SK-N-SH treated with all-trans-retinoic acid at 6 μM for 48 hours (cell line): ENCODE measurements at places on chromosomes 16 and 17.

- no peak for ATAC-seq
Observed at GRCh38 chr17:2631211-2631610, 37.8 kb downstream of the PAFAH1B1 start.

- ATAC-seq, result no peak
Observed at GRCh38 chr17:34265711-34266110, 4.3 kb upstream of the CCL7 start.

DNA sequence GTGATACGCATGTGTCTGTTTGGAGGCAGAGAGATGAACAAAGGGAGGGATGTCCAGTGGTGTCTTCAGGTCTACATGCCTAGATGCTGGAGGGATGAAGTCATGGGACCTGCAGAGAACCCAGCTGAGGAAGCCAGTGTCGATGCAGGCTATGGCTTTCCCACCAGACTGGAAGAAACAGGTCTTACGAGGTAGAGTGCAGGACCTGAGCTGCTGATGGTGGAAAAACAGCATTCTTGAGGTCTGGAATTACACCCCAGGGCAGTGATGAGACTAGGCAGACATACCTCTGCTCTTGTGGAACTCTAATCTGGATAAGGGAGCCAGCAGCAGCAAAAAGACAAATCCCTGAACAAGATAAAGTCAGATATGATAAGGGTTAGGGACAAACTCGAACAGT lies 37.4 kb downstream of the ARSG start:
- ATAC-seq, result no peak

GRCh38 chr16:88759245-88759975 lies 25.6 kb downstream of the PIEZO1 start:
- no peak for ATAC-seq

GRCh38 chr16:7397901-7398300 lies 65.3 kb downstream of the RBFOX1 start:
- ATAC-seq, result no peak

- peak; percentile 10; the same call in 1 of the 3 replicates for ATAC-seq
Observed at GRCh38 chr17:29049541-29050145, 6.7 kb downstream of the PIPOX start.

DNA sequence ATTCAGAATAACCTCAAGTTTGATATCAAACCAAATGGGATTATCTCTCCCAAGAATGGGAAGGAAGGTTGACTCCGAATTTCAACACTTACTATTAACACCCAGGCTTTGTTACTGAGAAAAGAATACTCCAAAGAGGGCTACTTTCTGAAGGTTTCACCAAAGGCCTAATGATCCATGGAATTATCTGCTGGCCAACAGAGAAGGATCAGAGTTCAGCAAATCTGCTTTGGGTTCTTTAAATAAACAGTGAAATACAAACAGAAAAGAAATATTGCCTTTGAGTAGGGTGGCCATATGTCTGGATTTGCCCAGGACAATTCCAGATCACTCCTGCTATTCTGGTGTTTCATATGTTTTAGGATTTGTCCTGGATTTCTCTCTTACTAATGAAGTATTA lies 564.5 kb upstream of the PSMD7 start:
- no peak for ATAC-seq

- ATAC-seq, result no peak
Observed at GRCh38 chr16:67305216-67306071, 21.1 kb downstream of the KCTD19 start.

- peak; percentile 93 for ATAC-seq
Observed at GRCh38 chr17:42101513-42102292, 3.4 kb upstream of the ZNF385C start.

- ATAC-seq, result no peak
Observed at GRCh38 chr16:24939738-24940137, 75.4 kb downstream of the ARHGAP17 start.

DNA sequence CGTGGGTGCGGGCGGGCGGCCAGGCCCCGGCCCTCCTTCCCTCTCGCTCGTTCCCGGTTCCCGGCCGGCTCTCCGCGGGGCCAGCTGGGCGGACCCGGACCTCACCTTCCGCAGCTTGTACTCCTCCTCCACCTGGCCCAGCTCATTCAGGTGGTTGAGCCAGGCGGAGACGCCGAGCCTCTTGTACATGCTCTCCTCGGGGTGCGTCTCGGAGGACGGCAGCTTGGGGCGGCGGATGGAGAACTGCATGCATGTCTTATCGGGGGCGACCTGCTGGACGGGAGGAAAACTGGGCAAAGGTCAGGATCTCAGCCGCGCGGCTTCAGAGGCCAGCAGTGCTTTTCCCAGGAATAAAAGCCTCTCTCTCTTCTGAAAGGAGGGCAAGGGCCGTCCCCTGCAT lies 85.4 kb downstream of the TBC1D16 start:
- ATAC-seq, result no peak

GRCh38 chr17:31573861-31574260 lies 182.4 kb downstream of the RAB11FIP4 start:
- ATAC-seq, result no peak

DNA sequence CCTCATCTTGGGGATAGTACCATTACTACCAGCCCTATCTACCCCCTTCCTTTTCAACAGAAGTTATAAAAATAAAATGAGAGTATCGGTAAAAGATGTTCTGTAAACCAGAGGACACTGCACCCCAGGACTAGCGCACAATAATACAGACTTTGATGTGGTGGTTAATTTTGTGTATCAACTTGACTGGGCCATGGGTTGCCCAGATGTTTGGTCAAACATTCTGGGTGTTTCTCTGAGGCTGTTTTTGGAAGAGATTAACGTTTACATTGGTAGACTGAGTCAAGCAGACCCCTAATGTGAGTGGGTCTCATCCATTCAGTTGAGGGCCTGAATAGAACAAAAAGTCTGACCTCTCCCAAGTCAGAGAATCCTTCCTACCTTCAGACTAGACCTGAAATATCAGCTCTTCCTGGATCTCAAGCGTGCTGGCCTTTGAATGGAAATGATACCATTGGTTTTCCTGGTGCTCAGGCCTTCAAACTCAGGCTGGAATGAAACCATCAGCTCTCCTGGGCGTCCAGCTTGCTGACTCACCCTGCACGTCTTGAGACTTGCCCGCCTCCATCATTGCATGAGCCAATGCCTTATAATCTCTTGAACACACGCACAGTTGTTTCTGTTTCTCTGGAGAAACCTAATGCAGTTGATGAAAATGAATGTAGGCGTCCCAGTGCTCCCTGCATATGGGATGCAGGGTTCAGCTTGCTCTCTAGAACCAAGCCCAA lies 10.1 kb downstream of the MRM1 start:
- ATAC-seq, result peak; percentile 86

DNA sequence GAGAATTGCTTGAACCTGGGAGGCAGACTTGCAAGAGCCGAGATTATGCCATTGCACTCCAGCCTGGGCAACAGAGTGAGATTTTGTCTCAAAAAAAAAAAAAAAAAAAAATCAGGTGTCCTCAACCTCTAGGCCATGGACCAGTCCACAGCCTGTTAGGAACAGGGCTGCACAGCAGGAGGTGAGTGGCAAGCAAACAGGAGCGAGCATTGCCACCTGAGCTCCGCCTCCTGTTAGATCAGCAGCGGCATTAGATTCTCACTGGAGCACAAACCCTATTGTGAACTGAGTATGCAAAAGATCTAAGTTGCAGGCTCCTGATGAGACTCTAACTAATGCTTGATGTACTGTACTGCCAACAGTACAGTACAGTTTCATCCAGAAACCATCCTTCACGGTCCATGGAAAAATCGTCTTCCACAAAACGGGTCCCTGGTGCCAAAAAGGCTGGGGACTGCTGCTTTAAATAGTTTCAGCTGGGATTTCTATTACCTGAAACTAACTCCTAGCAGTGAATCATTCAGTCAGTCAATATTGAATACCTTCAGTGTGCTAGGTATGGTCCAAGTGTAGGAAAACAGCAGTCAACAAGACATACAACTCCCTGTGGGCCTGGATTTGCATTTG lies 56.3 kb upstream of the DHX40 start:
- no peak for ATAC-seq

GRCh38 chr17:66302761-66303626 lies 581 bp downstream of the PRKCA start:
- ATAC-seq, result peak; percentile 65

- ATAC-seq, result peak; percentile 41
Observed at GRCh38 chr17:42819939-42820535, 4.0 kb downstream of the BECN1 start.

DNA sequence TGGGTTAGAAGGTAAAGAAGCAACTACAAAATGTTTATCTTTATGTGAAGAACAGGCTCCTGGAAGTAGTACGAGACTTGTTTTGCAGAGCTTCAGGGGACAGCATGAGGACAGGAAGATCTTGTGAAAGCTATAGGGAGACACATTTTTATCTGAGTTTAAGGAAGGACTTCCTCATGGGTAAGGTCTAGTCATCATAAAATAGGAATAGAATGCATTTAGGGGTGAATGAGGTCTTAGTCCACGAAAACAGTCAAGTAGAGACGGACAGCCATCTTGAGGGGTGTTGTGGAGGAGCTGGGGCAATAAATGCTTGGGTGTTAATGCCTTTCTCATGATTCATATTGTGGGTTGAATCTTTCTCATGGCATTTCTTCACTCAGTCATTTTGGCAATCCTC lies 24.3 kb downstream of the KCNJ16 start:
- ATAC-seq, result no peak

- no peak for ATAC-seq
Observed at GRCh38 chr16:55367301-55367811, 43.4 kb downstream of the IRX6 start.

- ATAC-seq, result no peak
Observed at GRCh38 chr16:54270711-54271110, 15.9 kb downstream of the IRX3 start.

DNA sequence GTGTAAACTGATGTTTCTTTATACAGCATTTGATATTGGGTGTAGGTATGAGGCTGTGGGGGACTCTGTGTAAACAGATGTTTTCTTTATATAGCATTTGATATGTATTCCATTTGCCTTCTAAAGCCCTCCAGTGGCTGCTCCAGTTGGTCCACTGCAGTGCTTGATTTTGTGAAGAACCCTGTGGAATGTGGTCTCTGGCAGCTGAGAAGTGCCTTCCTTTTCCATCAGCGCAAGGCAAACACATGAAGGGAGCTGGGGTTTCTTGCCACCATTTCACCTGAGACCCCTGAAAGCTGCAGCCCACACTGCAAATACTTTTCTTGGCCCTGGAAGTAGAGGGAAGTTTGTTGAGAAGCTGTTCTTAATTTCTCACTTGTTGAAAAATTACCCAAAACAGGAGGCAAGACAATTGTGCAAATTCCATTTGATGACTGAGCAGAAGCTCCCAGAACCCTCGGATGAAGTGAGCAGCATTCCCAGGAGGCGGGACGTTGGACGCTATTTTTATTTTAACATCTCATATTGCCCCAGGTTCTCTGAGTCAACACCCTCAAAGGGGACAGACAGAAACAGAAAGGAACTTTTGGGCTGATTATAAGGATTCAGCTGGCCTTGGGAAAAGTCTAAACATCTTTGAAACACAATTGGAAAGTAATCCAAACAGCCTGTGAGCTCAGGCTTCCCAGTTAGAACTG lies 158.5 kb upstream of the RPH3AL start:
- peak; percentile 55 for ATAC-seq

DNA sequence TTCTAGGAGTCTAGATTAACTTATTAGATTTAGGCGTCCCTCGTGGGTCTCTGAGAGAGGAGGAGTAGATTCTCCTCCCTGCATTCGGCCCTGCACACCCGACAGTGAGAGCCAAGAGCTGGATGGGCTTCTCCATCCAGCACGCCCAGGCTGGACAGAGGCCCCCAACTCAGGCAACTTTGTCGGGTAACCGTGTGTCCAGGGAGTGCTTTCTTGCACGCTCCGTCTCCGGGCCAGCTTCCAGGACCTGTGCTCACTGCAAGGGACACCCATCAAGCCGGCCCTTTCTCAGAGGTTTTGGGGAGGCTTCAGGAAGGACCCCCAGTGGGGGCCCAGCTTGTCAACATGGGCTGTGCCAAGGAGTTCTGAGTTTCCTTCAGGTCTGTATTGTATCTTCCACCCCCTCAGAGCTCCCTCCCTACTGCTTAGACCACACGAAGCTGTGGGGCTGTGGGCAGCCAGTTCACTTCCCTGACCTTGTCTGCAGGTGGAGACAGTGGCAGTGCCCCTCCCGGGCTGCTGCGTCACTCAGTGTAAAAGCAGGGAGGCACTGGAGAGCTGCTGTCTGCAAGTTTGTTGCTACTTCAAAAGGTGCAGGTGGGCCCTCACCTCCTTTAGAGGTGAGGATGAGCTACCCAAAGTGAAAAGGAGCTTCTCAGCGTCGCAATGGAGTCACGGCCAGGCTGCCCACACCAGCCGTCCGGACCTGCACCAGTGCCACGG lies 24.0 kb upstream of the C16orf78 start:
- no peak for ATAC-seq

DNA sequence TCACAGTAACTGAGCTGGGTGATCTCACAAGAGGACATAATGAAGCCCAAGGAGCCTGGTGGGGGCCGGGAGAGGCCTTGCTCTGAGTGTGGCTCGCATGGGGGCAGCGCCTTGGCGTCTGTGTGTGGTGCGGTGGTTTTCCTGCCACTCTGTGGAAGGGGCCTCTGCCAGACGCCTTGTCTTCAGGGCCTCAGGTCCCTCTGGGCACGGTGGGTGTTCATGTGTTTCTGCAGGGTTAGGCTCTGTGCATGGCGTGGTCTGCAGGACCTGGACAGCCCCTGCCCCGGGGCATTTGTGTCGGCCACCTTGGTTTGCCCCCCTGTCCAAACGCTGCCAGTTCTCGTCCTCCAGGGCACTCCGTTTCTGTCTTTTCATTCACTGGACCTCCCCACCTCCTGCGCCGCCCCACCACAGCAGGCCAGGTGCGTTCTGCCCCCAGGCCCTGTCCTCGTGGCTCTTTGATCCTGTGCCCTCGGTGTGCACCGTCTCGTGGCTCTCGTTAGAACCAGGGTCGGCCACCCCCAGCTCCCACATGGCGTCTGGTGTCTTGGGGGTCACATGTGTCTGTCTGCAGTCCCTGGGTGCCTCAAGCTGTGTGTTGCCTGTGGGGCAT lies 43.7 kb upstream of the ZNF750 start:
- ATAC-seq, result no peak

DNA sequence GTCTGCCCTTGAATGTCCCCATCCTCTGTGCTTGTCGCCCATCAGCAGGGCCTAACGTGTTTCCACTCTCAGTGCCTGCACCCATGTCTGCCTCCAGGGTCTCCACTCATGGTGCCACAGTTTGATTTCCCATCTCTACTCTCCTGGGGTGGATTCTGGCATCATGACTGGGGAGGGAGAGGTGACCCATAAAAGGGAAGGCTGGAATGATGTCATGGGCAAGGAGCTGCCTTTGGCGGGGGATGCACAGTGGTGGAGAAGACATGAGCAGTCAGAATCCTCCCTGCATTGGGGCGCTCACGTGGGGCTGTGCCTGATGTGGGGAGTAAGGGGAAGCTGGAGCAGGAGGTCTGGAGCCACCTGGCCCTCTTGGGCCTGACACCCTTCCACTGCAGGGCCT lies 100.9 kb downstream of the USP22 start:
- ATAC-seq, result no peak

DNA sequence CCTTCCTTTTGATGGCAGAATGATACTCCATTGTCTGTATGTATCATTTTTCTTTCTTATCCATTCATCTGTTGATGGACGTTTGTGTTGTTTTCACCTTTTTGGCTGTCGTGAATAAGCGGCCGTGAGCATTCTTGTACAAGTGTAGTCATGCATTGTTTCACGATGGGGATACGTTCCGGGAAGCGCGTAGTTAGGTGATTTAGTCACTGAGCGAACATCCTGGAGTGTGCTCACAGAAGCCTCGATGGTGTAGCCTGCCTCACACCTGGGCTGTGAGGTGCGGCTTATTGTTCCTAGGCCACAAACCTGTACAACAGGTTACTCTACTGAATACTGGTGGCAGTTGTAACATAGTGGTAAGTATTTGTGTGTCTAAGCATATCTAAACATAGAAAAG lies 136.5 kb downstream of the CMIP start:
- ATAC-seq, result no peak

GRCh38 chr17:21677126-21677910 lies 15.0 kb upstream of the KCNJ18 start:
- ATAC-seq, result no peak

- ATAC-seq, result peak; percentile 48
Observed at GRCh38 chr17:1244606-1245012, 25.6 kb upstream of the BHLHA9 start.
